ENCODE measurements at places on chromosomes 3 and 15. TPM values are rescaled to one million over a fixed set of nuclear protein-coding genes. Genes with fewer than 3 reads are reported as not detected.

METTL6 gene
- 26.6 TPM for total RNA-seq

SCAANT1 gene
- total RNA-seq, result not detected

LRRC31 gene
- not detected for total RNA-seq

TMEM212 gene
- total RNA-seq, result 0.09 TPM

SMCO1 gene
- total RNA-seq, result 1.6 TPM

SCG5 gene
- total RNA-seq, result 20.0 TPM

DNA sequence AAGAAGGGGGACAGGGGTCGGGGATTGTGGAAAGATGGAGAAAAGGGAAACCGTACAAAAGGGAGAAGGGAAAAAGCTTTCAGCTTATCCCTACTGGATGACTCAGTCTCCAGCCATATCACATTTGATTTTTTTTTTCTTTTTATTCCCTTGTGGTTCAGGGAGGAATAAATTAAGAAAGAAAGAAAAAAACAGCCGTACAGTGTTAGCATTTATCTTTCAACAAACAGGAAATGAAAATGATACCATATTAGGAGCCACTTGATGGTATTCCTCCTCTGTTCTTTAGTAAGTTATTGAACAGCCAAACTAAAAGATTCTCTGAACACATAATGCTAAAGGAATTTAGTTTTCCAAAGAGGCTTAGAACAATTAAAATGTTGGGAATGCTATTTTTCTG is 594.4 kb downstream of the FOXP1 start:
- no peak overlapping the region for H3K27ac ChIP-seq
- peak; percentile 47 for DNase-seq
- no peak overlapping the region for H3K4me3 ChIP-seq
- H3K4me1 ChIP-seq, result no peaks in the 10 kb centered on the region
- no peaks in the 10 kb centered on the region for H3K27me3 ChIP-seq

- no peak overlapping the region for H3K4me3 ChIP-seq
- DNase-seq, result no peak
- H3K27ac ChIP-seq, result no peak overlapping the region
- H3K36me3 ChIP-seq, result no peaks in the 10 kb centered on the region
- no peaks in the 10 kb centered on the region for H3K4me1 ChIP-seq
Measured at GRCh38 chr3:23648996-23649395, 156.8 kb upstream of the UBE2E1 start.

DNA sequence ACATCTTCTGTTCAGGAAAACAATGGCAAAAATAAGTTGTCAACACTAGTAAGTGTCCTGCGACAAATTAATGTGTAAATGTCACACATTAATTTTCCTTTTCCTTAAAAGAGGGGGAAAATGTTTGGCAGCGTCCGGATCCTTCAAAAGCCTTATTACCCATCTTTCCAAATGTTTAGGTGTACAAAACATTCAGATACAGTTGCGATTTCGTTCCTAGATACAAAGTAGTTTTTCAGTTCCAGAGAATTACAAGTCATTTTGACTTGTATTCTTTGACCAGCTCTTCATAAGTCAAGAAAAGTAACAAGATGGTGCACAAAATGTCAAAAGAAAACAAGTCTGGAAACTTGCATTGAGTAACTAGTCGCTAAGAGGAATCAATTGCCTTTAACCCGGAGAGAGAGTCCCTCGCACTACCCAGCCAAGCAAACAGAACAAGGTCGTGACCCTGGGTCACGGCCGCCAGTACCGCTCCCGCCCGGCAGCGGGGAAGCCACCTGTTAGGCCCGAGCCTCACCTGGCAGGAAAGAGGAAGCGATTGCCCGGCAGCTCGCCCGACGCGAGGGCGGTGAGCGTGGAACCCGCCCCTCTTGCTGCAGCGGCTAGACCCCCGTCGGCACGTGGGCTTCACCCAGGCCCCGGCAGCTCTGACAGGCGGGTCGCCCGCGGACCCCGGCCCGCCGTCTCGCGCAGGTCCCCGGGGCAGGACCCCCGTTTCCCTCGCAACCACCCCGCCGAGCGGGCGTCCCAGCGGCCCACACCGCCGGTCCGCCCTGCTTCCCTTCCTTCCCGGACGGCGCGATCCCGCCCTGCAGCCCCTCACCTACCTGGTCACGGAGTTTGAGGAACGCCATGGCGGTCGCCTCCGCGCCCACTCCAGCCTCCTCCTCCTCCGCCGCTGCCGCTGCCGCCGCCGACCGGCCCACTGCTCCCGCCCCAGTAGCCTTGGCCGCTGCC is 61.0 kb upstream of the ANKRD28 start:
- H3K4me1 ChIP-seq, result peaks cover 8% of the 10 kb centered on the region
- no peaks in the 10 kb centered on the region for H3K36me3 ChIP-seq
- peak overlapping the region; percentile 51 for H3K27ac ChIP-seq
- peak overlapping the region; percentile 76 for H3K4me3 ChIP-seq

DNA sequence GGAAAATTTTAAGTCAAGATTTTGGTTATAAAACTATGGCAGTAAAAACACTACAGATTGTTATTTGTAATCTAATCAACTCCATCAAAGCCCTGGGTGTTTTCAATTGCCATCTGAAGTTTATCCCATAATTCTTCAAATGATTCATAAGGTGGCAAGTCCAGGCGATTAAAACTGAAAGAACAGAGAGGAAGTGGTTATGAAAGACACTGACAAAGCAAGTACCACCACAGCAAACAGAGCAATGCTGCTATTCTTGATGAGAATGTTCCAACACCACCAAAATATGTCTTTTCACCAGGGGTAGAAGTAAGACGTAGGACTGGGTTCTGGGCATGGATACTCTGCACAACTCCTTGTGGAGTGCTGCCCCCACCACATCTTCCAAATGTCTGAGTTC is 86.9 kb upstream of the PRTG start:
- H3K4me1 ChIP-seq, result no peaks in the 10 kb centered on the region
- no peak overlapping the region for H3K27ac ChIP-seq
- DNase-seq, result no peak
- peaks cover 10% of the 10 kb centered on the region for H3K36me3 ChIP-seq
- H3K27me3 ChIP-seq, result no peaks in the 10 kb centered on the region

- no peak for DNase-seq
- H3K27me3 ChIP-seq, result no peaks in the 10 kb centered on the region
- H3K4me3 ChIP-seq, result no peak overlapping the region
- no peaks in the 10 kb centered on the region for H3K36me3 ChIP-seq
Measured at GRCh38 chr15:38600236-38600635, 35.6 kb upstream of the RASGRP1 start.

GRCh38 chr15:73946046-73946721 is 19.9 kb downstream of the LOXL1 start:
- H3K4me3 ChIP-seq, result no peak overlapping the region
- H3K27ac ChIP-seq, result no peak overlapping the region
- DNase-seq, result no peak
- H3K36me3 ChIP-seq, result peaks cover 17% of the 10 kb centered on the region
- peaks cover 24% of the 10 kb centered on the region for H3K4me1 ChIP-seq
- H3K27me3 ChIP-seq, result no peaks in the 10 kb centered on the region

GRCh38 chr15:101500865-101501551 is 11.5 kb upstream of the PCSK6 start:
- peaks cover 23% of the 10 kb centered on the region for H3K27me3 ChIP-seq
- H3K4me3 ChIP-seq, result no peak overlapping the region
- no peak for DNase-seq

- peak overlapping the region; percentile 88 for H3K27ac ChIP-seq
- DNase-seq, result peak; percentile 61
- H3K4me1 ChIP-seq, result peaks cover 46% of the 10 kb centered on the region
- peaks cover 7% of the 10 kb centered on the region for H3K36me3 ChIP-seq
Measured at GRCh38 chr15:70856177-70856883, 2.4 kb upstream of the LARP6 start.

GRCh38 chr3:69712933-69713332 is 26.3 kb upstream of the MITF start:
- H3K27ac ChIP-seq, result no peak overlapping the region
- no peaks in the 10 kb centered on the region for H3K36me3 ChIP-seq
- DNase-seq, result peak; percentile 29
- peaks cover 2% of the 10 kb centered on the region for H3K4me1 ChIP-seq

DNA sequence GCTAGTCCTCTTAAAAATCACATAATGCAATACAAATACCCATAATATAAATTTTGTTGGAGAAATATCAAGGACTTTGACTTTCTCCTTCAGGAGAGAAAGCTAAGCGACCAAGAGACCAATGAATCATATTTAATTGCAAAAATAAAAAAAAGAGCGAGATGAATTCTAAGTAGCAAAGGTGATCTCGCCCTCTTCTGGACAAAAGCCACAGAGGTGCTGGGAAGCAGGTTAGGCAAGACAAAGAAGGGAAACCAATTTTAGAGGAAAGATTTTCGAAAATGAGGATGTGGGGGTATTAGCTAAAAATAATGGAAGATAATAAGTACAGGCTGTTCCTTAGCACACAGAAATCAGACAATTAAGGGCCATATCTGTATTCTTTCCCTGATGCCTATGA is 111.4 kb upstream of the PLAAT1 start:
- peaks cover 5% of the 10 kb centered on the region for H3K4me1 ChIP-seq
- no peak overlapping the region for H3K27ac ChIP-seq
- H3K36me3 ChIP-seq, result no peaks in the 10 kb centered on the region
- no peak for DNase-seq
- no peak overlapping the region for H3K4me3 ChIP-seq
- H3K27me3 ChIP-seq, result no peaks in the 10 kb centered on the region

DNA sequence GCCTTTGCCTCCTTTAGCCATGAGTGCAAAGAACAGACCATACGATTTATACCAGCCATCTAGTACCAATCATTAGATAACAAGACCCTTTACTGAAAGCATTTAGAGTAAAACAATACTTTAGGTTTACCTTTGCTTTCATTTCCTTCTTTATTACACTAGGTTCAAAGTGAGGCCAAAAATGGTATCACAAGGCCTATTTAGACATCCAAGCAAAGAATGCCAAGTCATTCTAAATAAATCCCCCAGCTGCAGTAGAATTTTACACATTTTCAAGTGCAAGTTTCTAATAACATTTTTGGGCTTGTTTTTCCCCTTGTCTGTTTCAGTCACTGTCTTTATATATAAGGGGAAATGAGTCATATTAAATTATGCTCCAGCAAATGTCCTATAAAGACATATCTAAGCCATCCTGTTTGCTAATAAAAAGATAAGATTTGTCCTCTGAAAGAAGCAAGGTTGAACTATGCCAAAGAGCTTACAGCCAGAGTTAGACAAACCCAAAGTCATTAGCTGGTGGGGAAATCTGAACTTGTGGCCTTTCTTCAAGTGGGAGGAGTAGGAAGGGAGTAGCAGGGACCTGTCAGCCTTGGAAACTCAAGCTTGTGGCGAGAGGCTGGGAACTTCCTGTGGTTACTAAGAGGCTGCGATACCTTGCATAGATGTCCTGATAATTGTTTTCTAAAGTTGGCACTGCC is 232.7 kb downstream of the MECOM start:
- no peaks in the 10 kb centered on the region for H3K4me1 ChIP-seq
- no peaks in the 10 kb centered on the region for H3K36me3 ChIP-seq
- no peaks in the 10 kb centered on the region for H3K27me3 ChIP-seq
- no peak for DNase-seq
- no peak overlapping the region for H3K27ac ChIP-seq
